ENCODE measurements at places on chromosomes 11 and 22.

GRCh38 chr11:112498701-112499100 is 238.0 kb upstream of the PLET1 start:
- no peak for DNase-seq

- DNase-seq = no peak
Observed at GRCh38 chr22:19636696-19637407, 77.5 kb upstream of the SEPTIN5 start.

DNA sequence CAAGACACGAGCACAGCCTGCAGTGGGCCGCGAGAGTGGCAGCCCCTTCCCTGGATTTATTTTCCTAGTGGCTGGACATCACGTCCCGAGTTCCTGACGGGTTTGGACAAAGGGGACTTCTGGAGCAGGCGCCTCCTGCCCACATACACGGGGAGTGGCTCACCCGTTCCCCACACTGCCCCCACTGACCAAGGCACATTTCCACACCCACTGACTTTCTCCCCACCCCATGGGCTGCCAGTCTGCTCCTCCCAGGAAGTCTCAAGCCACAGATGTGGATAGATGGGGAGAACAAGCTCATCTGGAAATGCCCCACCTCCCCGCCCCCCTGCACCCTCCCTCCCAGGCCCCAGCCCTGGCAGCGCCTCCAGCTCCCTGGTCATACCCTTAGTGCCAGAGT is 34.0 kb upstream of the FADD start:
- DNase-seq = no peak

DNA sequence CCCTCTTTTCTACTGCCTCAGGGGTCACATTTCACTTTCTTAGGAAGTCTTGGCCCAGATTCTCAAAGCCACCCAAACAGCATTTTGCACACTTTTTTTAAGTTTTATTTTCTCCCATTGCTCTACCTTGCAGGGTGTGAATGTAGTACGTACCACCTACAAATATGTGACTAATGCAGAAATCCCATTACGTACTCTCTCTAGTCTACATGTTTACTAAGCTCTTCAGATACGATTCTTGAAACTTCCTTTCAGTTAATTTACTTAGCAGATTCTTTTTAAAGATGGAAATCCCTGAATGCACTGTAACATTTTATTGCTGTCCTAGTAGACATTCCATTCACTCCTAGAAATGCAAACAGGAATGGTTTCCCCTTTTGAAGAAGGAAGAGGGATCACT is 61.3 kb downstream of the LRRC4C start:
- no peak for DNase-seq

GRCh38 chr11:61032824-61033223 is 61.3 kb downstream of the CD6 start:
- no peak for DNase-seq

DNA sequence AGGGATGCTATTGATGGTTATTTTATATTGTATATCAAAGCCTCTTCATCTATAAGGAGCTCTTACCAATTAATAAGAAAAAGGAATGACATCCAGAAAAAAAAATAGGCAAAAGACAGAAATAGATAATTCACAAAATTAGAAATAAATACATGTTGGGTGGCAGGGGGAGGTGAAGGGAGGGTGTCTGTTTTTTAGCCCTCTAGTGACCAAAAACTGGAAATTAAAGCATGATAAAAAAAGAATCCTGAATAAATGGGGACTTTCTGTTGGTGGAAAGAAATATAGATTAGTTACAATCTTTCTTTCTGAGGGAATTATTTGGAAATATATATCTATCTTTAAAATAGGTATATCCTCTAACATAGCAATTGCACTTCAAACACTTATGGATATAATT is 42.0 kb upstream of the TTC36 start:
- DNase-seq = peak; percentile 51

- no peak for DNase-seq
Observed at GRCh38 chr11:105022527-105022926, 441 bp downstream of the CASP5 start.

DNA sequence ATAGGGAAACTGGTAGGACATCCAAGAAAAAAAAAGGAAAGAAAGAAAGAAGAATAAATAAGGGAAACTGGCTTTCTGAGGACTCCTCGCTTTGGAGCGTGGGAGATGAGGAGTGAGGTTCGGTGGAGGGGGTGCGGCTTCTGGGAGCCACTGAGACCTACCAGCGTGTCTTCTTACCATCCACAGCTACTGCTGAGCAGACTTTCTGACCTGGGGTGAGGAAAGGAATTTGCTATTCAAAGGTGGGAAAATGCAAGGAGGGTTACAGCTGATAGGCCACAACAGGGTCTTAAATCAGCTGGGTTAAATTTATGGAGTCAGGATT is 488 bp upstream of the SELENOM start:
- no peak for DNase-seq

DNA sequence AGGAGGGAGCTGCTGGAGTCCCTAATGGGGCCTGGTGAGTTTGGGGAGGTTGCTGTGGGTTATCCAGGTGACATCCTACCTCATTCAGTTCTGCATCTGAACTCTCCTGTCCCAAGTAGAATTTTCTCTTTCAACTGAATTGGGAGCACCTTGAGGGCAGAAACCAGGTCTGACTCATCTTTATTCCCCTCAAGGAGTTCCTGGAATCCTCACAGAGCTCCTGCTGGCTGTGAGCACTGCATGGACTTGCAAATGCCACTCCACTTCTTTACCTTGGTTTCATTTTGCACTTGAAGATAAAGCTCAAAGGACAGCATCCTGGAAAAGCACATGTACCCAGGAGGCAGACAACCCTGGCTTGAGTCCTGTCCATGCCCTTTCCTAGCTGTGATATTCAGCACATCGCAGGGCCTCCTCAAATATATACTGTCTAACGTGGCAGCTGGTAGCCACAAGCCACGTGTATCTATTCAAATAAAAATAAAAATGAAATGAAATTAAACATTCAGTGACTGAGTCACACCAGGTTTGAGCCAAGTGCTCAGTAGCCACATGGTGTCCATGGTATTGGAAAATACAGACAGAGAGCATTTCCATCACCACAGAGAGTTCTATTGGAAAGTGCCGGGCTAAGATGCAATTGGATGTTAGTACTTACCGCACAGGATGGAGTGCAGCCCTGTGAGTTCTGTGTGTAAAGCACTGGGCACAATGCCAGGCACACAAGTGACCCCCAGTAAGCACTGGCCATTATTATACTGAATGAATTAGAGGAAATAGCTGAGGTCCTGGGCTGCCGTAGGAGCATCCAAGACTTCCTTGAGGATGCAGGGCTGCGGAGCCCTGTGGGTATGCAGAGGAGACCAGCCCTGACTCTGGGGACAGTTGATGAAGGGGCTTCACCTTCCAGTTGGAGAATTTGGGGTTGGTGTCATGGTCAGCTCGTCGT is 149.0 kb downstream of the PKNOX2 start:
- no peak for DNase-seq

GRCh38 chr22:23259916-23260644 is 79.8 kb downstream of the BCR start:
- DNase-seq = no peak

- no peak for DNase-seq
Observed at GRCh38 chr11:293852-294661, 5.1 kb downstream of the PGGHG start.

- DNase-seq = peak; percentile 49
Observed at GRCh38 chr11:113113801-113114704, 152.8 kb downstream of the NCAM1 start.

DNA sequence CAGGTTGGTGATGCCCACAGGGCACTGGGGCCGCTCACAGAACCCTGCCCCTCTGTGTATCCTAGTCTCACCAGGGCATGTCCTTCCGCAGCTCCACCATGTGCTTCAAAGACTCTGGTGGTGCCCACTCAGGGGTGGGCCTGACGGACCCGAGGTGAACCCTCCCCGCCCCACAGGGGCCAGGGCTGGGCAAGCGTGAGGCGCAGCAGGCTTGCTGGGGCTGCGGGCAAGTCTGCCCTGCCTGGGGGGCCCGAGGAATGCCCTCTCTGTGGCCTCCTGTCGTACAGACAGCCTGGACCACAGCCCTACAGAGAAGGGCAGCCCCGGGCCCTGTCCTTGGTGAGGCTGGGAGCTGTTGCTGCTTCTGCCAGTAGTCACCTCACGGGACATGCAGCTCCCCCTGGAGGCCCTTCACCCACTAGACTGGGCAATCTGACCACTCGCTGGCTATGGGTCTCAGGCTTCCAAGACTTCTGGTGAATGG is 40.2 kb downstream of the TBX1 start:
- DNase-seq = peak; percentile 39

- DNase-seq = no peak
Observed at GRCh38 chr11:119687373-119688046, 41.5 kb downstream of the NECTIN1 start.

- no peak for DNase-seq
Observed at GRCh38 chr11:77111277-77111676, 8.6 kb downstream of the OMP start.

DNA sequence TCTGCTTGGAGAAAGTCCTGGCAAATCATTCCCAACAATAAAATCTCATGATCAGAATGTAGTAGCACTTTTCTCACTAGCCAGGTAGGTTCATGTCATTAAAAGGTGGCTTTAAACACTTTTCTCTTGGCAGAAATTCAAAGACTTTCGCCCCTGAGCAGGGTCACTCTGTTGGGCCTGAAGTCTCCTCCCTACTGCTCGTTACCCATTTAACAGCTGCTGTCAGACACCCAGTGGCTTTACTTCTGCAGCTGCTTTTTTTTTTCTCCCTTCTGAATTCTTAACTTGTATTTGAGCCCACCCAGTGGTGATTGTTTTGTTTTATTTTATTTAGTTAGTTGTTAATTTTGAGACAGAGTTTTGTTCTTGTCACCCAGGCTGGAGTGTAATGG is 25.0 kb downstream of the ARHGAP8 start:
- no peak for DNase-seq

DNA sequence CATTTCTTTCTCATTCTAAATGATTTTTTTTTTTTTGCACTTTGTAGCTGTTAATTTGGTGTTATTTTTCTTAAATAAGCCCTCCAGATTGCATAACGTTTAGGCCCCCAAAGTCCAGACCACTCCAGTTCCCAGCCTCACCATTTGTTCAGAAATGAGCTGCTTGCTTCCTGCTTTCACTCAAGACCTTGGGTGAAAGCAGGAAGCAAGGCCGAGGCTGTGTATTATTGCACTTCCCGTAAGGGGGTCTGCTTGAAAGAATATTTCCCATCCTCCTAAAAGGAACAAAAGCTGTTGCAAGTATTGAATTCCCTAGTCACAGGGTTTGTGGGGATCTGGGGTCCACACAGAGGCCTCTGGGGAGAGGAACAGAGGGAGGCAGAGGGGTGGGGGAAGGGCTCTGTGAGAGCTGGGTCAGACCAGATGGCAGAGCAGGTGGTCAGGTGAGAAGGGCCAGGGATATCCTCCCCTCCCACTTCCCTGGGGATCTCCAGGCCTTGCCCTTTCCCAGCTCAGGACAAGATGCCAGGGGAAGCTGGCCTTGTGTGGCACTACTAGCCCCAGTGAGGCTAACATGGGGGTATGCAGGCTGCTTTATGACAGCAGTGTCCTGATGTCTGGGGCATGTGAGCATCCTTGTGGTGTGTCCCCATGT is 51.6 kb upstream of the MYEOV start:
- DNase-seq = peak; percentile 21

- DNase-seq = no peak
Observed at GRCh38 chr11:101810546-101810945, 104.3 kb upstream of the CEP126 start.

DNA sequence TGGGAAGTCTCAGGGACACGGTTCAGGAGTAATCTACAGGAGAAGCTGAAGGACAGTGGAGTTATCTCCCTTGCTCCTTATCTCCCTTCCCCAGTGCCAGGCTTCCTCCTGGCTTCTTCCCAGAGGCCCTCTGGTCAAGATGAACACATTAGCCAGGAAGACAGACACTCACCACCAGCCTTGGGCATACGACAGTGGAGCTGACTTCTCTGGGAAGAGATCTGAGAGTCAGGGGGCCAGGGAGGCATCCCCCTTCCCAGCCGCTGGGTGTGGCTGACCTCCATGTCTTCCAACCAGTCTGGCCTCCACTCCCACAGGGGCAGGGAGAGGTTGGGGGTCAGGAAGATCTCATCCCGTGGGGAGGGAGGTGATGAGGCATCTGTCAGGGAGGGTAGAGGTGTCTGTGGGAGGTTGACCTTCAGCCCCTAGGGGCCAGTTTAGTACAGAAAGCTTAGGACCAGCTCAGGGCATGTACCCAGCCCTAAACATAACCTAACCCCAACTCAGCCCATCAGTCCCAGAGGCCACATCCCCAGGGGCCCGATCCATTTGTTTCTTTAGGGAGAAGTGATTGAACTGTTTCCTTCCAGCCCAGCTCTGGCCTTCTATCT is 12.7 kb downstream of the ROBO4 start:
- no peak for DNase-seq

DNA sequence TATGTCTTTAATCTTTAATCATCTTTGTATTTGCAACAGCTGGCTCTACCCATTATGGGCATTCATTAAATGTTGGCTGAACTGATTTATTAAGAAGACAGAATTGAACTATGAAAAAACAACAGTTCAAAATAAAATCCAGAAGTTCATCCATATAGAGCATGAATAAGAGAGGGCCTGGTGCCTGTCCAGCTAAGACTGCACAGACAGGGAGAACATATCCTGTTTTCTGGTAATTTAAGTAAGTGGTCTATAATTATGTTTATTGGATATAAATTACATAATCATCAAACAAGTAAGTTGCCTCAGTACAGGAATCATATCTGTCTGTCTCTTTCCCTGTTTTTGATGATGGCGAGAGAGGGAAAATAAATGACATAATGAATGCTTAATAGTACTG is 137.2 kb downstream of the RBFOX2 start:
- no peak for DNase-seq

- no peak for DNase-seq
Observed at GRCh38 chr11:117993988-117994745, 8.0 kb downstream of the IL10RA start.

GRCh38 chr11:105700271-105700670 is 90.4 kb downstream of the GRIA4 start:
- DNase-seq = no peak

DNA sequence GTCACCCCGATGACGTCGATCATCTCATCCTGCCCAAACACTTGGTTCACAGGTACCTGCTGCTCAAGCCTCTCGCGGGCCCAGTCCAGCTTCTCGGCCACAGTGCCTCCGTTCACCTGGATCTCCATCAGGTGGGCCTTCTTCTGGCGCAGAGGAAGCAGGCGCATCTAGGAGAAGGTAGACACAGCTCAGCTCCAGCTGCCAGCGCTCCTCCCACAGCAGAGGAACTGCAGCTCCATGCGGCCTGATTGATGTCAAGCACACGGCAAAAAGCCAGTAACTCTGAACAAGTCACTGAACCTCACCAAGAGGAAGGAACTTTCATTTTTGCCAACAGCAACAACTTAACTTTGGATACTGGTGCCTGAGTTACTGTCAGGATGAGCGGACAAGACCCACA is 4.0 kb downstream of the RPL3 start:
- DNase-seq = no peak

DNA sequence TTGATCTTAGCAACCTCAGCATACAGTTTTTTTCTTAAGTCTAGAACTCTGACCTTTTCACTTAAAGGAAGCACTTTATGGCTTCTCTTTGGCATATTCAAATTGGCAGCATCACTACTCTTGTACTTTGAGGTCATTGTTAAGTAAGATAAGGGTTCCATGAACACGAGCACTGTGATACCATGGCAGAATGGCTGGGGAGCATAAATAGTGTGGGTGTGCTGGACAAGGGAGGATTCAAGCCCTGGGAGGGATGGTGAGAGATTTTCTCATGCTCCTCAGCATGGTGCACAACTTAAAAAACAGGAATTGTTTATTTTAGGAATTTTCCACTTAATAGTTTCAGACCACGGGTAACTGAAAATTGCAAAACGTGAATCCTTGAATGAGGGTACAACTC is 111.4 kb downstream of the ATXN10 start:
- DNase-seq = no peak
